Hematopoietic multipotent progenitor cell treated with erythropoietin and hydrocortisone succinate and interleukin-3 and kit ligand, for 6 days (in vitro differentiated cells): ENCODE measurements at places on chromosomes 6 and 20.
A peak's percentile ranks its signal among the peaks of the same experiment; 100 is the strongest.

- DNase-seq: no peak
Measured at GRCh38 chr6:83708546-83708969, 343 bp downstream of the SNAP91 start.

GRCh38 chr20:11030351-11030750 is 356.6 kb upstream of the JAG1 start:
- no peak for DNase-seq

DNA sequence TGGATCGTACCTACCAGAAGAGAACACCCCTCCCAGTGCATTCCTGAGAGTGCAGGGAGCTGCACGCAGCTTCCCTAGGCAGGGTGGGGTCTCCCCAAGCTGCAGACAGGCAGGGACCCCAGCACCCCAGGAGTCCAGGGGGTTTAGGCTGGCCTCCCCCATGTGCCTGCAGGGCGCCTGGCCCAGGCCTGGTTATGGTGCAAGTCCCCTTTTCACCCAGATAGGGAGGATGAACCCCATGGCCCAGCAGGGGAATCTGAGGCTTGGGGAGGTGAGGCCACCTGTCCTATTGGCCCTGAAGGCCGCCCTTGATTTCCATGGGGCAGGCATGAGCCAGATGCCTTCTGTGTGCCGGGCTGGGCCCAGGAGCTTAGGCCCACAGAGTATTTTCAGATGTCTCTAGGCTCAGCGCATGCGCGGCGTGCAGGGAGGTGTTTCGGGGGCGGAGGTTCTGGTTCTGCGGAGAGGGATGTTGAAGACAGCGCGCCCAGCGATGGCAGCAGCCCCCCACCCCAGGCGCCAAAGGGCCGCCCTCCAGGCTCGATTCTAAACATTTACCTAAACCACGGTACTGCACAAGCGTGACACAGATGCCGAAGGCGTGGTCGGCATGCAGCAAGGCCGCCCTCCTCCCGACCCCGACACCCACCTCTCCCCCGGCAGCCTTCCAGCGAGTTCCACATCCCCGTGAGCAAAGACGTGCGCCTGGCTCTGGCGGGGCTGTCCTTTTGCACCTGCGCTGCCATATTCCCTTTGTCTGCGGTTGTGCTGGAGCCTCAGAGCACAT is 29.4 kb downstream of the COL20A1 start:
- DNase-seq: no peak

DNA sequence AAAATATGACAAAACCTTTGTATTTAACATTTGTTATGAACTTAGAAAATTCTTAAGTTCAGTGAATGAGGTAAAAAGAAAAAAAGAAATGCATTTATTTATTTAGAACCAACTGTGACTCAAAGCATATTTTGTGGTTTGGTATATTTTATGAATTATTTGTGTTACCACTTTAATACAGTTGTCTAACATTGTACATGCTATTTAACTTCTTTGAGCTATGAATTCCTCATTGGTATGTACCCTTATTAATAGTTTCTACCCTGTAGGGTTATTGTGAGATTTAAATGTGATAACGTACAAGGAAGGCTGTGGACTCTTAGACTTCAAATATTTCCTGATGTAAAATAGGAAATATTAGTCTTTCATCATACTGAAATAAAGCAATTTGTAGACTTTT is 162.6 kb downstream of the MMUT start:
- no peak for DNase-seq

GRCh38 chr20:51526106-51526470 is 16.4 kb downstream of the NFATC2 start:
- DNase-seq: no peak

DNA sequence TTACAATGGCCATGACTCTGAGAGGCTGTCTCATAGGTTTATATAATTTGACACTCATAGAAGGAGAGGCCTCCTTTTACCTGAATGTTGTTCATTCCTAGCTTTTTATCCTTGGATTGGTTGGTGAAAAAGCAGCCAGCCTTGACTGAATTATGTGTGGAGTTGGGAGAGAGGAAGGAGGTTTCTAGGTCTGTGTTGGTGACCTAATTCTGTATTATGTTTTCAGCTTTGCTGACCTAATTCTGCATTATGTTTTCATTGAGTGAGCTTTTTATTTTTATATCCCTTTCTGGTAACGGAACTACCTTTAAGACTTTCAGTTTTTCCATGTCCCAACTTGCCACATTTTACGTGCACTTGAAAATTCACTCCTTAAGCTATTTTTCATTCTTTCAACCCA is 59.1 kb upstream of the RNF144B start:
- no peak for DNase-seq

- no peak for DNase-seq
Measured at GRCh38 chr20:51665543-51666118, 102.6 kb downstream of the ATP9A start.

GRCh38 chr6:111731456-111732195 is 125.9 kb upstream of the TRAF3IP2 start:
- no peak for DNase-seq

DNA sequence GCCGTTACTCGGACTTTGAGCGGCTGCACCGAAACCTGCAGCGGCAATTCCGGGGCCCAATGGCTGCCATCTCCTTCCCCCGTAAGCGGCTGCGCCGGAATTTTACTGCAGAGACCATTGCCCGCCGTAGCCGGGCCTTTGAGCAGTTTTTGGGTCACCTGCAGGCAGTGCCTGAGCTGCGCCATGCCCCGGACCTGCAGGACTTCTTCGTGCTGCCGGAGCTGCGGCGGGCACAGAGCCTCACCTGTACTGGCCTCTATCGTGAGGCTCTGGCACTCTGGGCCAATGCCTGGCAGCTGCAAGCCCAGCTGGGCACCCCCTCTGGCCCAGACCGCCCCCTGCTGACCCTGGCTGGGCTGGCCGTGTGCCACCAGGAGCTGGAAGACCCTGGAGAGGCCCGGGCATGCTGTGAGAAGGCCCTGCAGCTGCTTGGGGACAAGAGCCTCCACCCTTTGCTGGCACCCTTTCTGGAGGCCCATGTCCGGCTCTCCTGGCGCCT is 7.2 kb downstream of the SNX21 start:
- DNase-seq: no peak

DNA sequence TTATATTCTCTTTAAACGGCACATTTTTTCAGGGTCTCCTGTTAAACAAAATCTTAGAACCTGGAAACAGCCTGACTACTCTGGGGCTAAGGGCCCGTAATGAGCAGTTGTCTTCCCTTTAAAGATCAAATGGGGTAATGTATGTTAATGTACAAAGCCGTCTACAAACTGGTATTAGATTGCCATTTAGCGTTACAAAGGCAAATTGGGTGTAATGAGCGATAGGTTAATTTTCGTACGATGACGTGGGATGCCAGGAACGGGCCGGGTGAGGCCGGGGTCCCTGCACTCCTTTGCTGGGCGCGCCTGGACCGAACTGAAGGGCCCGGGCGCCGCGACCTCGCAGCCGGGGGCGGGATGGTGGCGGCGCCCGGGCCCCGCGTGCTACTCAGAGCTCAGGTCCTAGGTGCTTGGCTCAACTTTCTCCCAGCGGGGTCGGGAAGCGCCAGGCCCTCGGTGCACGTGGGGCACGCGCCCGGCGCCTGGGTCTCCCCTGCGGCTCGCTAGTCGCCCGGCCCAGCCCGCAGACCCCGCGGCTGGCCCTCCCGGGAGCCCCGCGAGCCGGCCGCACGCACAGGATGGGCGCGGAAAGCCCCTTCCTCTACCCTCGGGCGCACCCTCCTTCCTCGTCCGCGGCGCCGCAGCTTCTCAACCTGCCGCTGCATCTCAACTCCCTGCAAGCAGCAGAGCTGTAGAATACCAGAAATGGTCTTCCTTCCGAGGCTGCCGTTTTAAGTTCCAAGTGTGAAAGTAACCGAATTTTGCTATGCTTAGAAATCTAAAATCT is 5.9 kb downstream of the NKX2-4 start:
- DNase-seq: no peak

- DNase-seq: no peak
Measured at GRCh38 chr6:41332842-41333736, 2.3 kb upstream of the NCR2 start.

DNA sequence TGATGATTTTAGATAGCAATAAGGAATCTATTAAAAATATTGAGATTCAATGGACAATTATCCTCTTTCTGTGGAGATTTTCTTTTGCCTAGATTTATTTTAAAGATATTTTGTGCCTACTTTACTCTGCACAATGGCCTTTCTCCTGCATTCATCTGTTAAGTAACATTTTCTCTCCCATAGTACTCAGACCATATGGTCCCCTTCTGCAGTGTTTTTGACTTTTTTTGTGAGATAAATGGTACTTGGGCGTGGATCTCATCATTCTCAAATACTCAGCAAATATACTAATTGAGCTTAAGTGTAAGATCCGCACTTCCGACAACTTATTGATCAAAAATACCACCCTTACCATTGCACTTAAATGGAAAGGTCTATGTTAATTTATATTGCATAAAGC is 55.8 kb downstream of the PHACTR1 start:
- no peak for DNase-seq

DNA sequence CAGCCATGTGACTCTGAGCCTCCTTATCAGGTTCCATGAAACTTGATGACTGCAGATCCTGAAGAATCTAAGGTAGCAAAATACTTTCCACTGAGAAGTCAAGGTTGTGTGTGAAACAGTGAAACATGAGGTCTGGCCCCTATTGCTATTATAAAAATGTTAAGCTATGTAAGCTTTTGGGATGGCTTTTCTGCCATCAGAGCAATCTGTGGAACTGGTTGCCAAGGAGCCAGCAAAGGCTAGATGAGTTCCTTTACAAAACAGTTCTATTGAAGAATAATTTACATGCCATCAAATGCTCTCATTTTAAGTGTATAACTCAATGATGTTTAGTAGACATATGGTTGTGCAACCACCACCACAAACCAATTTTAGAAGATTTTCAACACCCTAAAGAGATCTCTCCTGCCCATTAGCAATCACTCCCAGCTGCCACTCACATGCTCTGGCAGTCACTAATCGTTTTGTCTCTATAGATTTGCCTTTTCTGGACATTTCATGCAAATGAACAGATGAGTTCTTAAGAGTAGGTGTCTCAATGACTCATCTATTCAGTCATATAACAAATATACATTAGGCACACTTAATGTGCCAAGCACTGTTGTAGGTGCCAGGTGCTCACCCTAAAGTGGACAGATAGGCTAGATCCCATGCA is 19.9 kb upstream of the MEP1A start:
- peak; percentile 30 for DNase-seq

DNA sequence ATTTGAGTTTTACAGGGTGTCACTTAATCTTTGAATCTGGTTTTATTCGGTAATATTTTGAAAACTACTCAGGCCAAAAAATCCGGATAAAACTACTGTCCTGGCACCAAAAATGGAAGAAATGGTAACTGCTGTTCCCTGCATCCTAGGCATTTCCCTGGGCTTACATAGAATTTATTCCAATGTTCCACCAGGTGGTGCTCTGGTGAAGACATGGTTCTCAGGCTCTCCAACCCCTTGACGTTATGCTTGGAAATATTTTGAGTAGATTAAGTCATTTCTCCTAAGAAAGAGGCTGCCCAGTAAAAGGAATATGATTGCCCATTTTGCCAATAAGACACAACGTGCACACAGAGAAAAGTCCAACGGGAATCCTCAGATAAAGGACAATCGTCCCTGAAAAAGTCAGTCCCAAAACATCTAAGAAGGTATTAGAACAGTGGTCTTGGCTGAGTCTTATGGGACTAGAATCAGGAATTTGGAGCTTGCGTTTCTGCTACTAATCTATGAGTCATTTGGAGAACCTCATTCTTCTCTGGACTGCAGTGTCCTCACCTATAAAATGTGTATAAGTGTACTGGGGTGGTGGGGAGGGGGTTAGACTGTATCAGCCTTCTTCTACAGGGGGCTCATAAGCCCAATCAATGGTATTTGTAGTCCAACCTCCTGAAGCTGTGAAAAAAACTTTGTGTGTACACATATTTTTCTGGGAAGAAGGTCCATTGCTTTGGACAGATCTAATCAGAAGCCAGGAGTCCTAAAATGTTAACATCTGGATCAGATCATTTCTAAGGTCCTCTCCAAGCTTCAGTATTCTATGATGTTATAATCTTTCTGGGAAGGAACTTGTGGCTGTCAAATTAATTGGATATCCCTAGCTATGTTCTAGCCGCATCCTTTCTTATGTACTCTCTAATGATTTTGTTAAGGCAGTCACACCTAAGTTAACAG is 131.0 kb upstream of the BMP2 start:
- DNase-seq: peak; percentile 58

DNA sequence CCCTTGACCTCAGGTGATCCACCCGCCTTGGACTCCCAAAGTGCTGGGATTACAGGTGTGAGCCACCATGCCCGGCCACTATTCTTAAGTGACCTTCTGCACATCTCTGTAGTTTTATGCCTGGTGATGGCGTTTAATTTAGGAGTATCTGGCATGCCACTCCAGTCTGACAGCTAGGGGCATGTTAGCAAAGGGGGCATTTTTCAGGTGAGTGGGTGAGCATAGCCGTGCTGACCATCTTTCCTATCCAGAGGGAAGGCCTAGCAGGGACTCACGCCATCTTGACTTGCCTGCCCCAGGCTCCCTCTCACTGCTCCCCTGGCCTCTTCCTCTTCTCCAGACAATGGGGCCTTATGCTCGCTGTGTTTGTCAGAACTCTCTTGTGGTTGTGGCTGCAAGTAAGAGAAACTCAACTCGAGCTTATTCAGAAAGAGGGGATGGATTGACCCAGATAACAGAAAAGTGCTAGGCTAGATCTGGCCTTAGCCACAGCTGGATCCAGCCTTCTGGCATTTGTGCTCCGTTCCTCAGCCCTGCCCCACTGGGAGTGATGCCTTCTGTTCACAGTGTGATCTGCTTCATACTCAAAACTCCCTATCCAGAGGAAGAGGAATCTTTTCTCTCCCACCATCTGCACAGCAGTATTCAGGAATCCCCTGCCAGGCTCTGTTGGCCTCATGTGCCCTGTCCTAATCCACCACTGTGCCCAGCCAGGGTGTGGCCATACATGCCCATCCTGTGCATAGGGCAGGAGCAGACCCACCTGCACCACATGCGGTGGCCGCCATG is 174.5 kb upstream of the AKAP12 start:
- no peak for DNase-seq

DNA sequence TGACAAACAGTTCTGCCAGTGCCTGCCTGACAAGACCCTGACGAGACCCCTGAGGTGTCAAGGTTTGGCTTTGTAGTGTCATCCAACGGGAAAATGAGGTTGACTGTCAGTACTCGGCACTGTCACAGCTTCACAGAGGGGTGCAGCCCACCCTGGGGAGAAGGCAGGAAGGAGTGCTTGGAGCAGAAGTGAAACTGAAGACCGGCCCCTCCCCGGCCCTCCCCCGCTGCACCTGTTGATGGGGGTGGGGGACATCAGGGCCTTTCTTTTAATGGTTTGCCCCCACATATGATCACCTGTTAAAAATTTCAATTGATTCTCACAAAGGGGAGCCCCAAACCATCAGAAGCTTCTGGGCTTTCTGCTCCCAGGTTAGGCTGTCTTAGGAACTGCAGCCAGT is 6.8 kb downstream of the PMEPA1 start:
- no peak for DNase-seq

GRCh38 chr20:52974179-52974594 is 2.0 kb downstream of the TSHZ2 start:
- no peak for DNase-seq

- DNase-seq: no peak
Measured at GRCh38 chr20:8036771-8037170, 17.2 kb upstream of the TMX4 start.

- DNase-seq: peak; percentile 35
Measured at GRCh38 chr6:85449818-85450759, at the start of gene NT5E. NT5E (plus strand) TSS chr6:85450083; CDS start chr6:85450140, 57 bp downstream.

GRCh38 chr6:1136827-1137226 is 175.1 kb upstream of the FOXQ1 start:
- no peak for DNase-seq
